Activated CD4-positive, alpha-beta T cell treated with anti-CD3 and anti-CD28 coated beads, Interleukin-2, amount 10 ng/mL, durations not matched to agents 24 days and 14 days (primary cell): ENCODE measurements at places on chromosomes 12 and 14. TPM values are rescaled to one million over a fixed set of nuclear protein-coding genes. Genes with fewer than 3 reads are reported as not detected.

DNA sequence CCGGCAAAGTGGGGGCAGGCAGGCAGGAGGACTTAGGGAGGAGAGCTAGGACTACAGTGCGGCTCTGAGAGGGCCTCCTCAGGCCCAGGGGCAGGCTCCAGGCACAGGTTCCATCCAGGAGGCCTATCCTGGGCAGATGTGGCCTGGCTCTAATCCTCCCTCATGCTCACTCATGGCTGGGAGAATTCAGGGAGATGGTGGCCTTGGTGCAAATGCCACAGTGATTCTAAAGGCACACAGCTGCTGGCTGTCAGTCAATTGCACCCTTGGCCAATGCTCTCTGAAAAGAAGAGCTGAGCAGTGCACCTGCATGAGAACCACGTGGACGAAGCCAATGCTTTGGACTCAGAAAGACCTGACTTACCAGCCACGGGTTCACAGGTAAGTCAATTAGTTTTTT, 89.6 kb downstream of the C12orf75 start:
- no peaks in the 10 kb centered on the region for H3K36me3 ChIP-seq
- no peak for DNase-seq
- H3K4me1 ChIP-seq, result no peaks in the 10 kb centered on the region
- no peak overlapping the region for H3K4me3 ChIP-seq
- no peak overlapping the region for H3K27ac ChIP-seq

CLEC7A gene
- total RNA-seq, result not detected in 2 replicates

DNA sequence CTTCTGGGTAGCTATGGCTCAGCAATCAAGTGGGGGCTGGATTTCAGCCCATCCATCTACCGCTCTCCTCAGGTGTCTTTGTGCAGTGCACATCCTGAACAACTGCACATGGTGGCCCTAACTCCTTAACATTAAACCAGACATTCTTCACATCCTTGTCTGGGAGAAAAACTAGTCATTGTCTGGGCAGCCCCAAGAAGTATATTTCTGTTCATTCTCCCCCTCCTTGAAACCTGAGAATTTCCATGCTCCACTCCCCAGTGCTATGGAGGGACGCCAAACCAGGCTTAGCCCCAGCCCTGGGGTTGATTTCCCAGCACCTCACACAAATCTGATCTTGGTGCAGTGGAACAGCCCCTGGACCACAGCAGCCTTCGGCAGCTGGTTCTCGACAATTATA, 13.4 kb downstream of the MYL2 start:
- H3K4me1 ChIP-seq, result no peaks in the 10 kb centered on the region
- H3K27ac ChIP-seq, result no peak overlapping the region
- no peaks in the 10 kb centered on the region for H3K36me3 ChIP-seq
- H3K27me3 ChIP-seq, result no peaks in the 10 kb centered on the region
- no peak overlapping the region for H3K4me3 ChIP-seq

- no peak for DNase-seq
- H3K4me3 ChIP-seq, result no peak overlapping the region
- no peak overlapping the region for H3K27ac ChIP-seq
- H3K36me3 ChIP-seq, result peaks cover 17% of the 10 kb centered on the region
- H3K4me1 ChIP-seq, result peaks cover 4% of the 10 kb centered on the region
These were observed 14.7 kb downstream of the CDCA4 start for GRCh38 chr14:105005929-105006830.

DNA sequence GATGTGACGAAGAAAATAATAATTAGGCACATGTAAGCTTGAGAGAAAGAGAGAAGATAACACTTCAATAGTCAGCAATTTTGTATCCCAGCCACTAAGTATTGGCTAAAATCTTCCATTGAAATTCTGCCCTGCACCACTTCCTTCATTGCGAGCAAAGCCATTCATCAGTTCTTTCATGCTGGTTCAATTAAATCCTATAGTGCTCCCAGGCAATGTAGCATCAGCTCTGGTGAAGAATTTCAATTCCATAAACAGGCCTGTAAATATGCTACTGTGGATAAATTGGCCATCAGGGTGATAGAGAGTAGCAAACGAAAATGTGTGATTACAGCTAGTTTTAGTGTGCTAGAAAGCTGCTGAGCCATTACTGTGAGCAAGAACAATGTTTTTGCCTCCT, 24.7 kb downstream of the RPL10L start:
- no peaks in the 10 kb centered on the region for H3K27me3 ChIP-seq
- H3K4me1 ChIP-seq, result no peaks in the 10 kb centered on the region
- no peak overlapping the region for H3K27ac ChIP-seq
- H3K36me3 ChIP-seq, result no peaks in the 10 kb centered on the region

SCNN1A gene
- total RNA-seq, result not detected in 2 replicates

AQP6 gene
- not detected in 2 replicates for total RNA-seq

DIO3 gene
- total RNA-seq, result not detected in 2 replicates

PTGER2 gene
- 66.7 and 69.9 TPM in 2 replicates for total RNA-seq

DNA sequence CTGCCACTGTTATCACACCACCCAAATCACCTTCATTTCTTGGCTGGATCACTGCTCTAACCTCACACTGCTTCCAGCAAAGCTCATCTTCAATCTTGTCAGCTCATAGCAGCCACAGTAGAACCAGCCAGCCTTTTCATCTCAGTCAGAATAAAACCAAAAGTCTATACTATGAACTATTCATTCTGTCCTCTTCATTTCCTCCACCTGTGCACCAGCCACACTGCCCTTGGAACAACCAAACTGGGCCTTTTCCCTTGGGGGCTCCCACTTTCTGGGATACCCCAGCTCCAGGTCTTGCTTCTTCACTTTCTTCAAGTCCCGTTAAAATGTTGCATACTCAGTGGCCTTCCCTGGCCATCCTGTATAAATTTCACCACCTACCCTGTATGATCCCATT, 234.4 kb upstream of the DAAM1 start:
- peaks cover 6% of the 10 kb centered on the region for H3K4me1 ChIP-seq
- DNase-seq, result no peak
- H3K36me3 ChIP-seq, result no peaks in the 10 kb centered on the region
- no peak overlapping the region for H3K4me3 ChIP-seq
- no peak overlapping the region for H3K27ac ChIP-seq

DNA sequence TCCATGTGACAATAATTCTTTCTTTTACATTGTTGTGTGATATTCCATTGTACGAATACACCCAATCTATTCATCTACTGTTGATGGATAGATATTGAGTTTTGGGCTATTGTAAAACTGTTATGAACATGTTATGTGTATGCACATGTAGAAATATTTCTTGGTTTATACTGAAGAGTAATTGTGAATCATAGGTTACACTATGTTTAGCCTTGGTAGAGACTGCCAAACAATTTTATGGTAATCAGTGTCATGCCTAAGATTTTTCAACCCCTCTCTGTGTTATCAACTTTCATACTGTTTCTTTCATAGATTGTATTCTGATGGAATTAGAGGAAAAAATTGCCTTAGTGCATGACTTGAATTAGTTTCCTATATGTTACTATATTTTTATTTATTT, 39.5 kb downstream of the FRMD6 start:
- no peaks in the 10 kb centered on the region for H3K4me1 ChIP-seq
- H3K4me3 ChIP-seq, result no peak overlapping the region
- H3K36me3 ChIP-seq, result no peaks in the 10 kb centered on the region
- peaks cover 2% of the 10 kb centered on the region for H3K27me3 ChIP-seq

GALNT8 gene
- 0.82 and 0.99 TPM in 2 replicates for total RNA-seq

- no peak overlapping the region for H3K4me3 ChIP-seq
- H3K4me1 ChIP-seq, result peaks cover 11% of the 10 kb centered on the region
- DNase-seq, result no peak
- H3K27me3 ChIP-seq, result no peaks in the 10 kb centered on the region
- peak overlapping the region; percentile 56 for H3K27ac ChIP-seq
- H3K36me3 ChIP-seq, result peaks cover 27% of the 10 kb centered on the region
These were observed 120.2 kb downstream of the CRACR2A start for GRCh38 chr12:3632754-3633153.

ABCC9 gene
- 0.02 TPM in 1 of 2 replicates, not detected in the other for total RNA-seq

GRCh38 chr12:88052686-88053085, 23.5 kb upstream of the C12orf50 start:
- peaks cover 26% of the 10 kb centered on the region for H3K36me3 ChIP-seq
- no peak overlapping the region for H3K27ac ChIP-seq
- peaks cover 2% of the 10 kb centered on the region for H3K4me1 ChIP-seq

SERPINA1 gene
- 0.59 and 0.96 TPM in 2 replicates for total RNA-seq

- H3K4me1 ChIP-seq, result no peaks in the 10 kb centered on the region
- no peaks in the 10 kb centered on the region for H3K36me3 ChIP-seq
- peak; percentile 65 for DNase-seq
- peak overlapping the region; percentile 46 for H3K4me3 ChIP-seq
- H3K27ac ChIP-seq, result peak overlapping the region; percentile 39
These were observed 123.3 kb upstream of the OR4E1 start for GRCh38 chr14:21796916-21797315.

GRCh38 chr12:11812586-11813437, 163.3 kb downstream of the ETV6 start:
- peaks cover 71% of the 10 kb centered on the region for H3K4me1 ChIP-seq
- peak overlapping the region; percentile 88 for H3K27ac ChIP-seq
- no peaks in the 10 kb centered on the region for H3K27me3 ChIP-seq

DNA sequence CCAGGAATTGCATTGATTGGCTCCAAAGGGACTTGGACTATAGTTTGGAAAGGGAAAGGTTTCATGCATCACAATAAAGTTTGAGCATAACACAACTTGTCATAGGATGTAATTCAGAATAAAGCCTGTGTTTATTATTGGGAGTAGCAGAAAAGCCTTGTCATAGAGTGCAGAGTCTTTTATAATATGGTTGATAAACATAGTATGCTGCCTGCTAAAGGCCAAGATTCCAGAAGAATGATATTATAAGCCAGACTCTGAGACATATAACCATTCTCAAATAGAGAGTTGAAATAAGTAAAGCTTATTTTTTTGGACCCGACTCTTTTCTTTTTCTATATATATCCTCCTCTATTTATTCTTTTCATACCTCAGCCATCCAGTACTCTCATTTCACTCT, 207.3 kb downstream of the LRIG3 start:
- no peaks in the 10 kb centered on the region for H3K4me1 ChIP-seq
- no peaks in the 10 kb centered on the region for H3K36me3 ChIP-seq
- H3K4me3 ChIP-seq, result no peak overlapping the region
- no peak for DNase-seq
- H3K27ac ChIP-seq, result no peak overlapping the region

GRCh38 chr12:126384026-126384564, 1318.9 kb downstream of the AACS start:
- H3K27ac ChIP-seq, result no peak overlapping the region
- H3K4me3 ChIP-seq, result no peak overlapping the region
- H3K4me1 ChIP-seq, result no peaks in the 10 kb centered on the region

DNA sequence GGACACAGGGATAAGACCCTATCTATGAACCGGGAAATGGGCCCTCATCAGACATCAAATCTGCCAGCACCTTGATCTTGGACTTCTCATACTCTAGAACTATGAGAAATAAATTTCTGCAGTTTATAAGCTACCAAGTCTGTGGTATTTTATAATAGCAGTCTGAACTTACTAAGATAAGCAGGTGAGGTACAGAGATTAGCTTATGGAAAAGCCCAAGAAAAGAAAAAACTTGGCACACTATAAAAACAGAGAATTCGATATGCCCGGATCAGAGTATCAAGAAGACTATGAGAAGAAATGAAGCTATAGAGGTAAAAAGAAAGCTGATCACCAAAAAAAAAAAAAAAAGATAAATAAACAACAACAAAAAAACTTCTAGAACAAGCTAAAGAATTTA, 52.6 kb downstream of the EEA1 start:
- no peak overlapping the region for H3K27ac ChIP-seq
- H3K4me3 ChIP-seq, result no peak overlapping the region
- peaks cover 19% of the 10 kb centered on the region for H3K36me3 ChIP-seq
- peaks cover 13% of the 10 kb centered on the region for H3K4me1 ChIP-seq

SNRNP35 gene
- 30.6 and 33.4 TPM in 2 replicates for total RNA-seq

DNA sequence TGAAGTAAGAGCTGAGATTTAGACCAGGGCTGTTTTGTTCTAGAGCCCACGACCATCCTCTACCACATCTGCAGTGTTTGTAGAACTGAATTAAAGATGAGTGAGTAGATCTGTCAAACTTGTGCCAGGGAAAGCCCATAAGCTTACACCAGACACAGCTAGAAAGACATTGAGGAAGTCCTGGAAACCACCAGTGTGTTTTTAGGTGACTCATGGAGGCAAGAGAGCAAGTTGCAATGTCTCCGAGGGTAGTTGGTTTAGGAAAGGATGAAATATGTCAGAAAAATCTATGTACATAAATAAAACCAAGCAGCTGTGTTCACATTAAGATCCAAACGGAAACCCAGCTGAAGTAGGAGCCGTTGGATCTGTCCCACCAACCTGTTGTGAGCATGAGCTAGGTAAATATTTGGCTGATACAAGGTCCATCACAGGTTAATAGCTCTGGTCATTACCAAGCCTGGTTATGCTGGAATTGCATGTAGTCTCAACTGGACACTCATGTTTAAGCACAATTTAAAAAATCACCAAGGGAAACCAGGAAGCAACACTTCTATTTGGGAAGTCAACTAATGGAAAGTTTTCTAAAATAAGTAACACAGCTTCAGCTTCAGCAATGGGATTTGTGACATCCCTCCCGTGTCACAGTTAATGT, 49.9 kb upstream of the PLEKHG3 start:
- H3K4me1 ChIP-seq, result peaks cover 15% of the 10 kb centered on the region
- H3K4me3 ChIP-seq, result no peak overlapping the region
- DNase-seq, result peak; percentile 63
- H3K36me3 ChIP-seq, result no peaks in the 10 kb centered on the region
- H3K27ac ChIP-seq, result peak overlapping the region; percentile 29

DNA sequence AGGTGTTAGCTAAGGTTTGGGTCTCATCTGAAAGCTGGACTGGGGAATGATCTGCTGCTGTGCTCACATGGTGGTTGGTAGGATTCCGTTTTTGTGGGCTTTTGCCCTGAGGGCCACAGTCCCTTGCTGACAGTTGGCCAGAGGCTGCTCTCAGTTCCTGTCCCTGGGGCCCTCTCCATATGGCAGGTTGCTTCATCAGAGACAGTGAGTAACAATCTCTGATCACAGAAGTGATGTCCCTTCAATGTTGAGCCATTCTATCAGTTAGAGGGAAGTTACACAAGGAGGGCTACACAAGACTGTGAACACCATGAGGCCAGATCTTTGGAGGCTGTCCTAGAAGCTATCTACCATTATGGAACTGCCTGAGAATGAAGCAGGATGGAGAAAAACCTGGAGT, 137.2 kb downstream of the AACS start:
- no peaks in the 10 kb centered on the region for H3K4me1 ChIP-seq
- peaks cover 10% of the 10 kb centered on the region for H3K27me3 ChIP-seq
- H3K27ac ChIP-seq, result no peak overlapping the region
- no peak for DNase-seq

DNA sequence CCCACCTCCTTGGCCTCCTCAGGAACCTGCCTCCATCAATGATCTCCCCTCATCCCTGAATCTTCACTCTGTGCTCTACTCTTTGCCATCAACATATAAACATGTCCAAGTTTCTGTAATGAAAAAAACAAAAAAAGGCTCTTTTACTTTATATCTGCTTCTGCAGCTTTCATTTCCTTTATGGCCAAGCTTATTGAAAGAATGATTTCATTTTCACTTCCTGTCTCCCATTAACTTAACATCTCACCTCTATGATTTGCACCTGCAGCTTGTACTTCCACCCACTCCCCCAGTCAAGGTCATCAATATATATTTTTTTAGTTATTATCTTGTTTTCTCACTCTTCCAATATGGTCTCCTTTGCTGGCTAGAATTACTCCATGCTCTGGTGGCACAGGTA, 15.6 kb upstream of the RNU6-7 start:
- H3K27me3 ChIP-seq, result no peaks in the 10 kb centered on the region
- no peaks in the 10 kb centered on the region for H3K36me3 ChIP-seq
- no peak for DNase-seq
- H3K4me3 ChIP-seq, result no peak overlapping the region

WBP11 gene
- 136 and 138 TPM in 2 replicates for total RNA-seq
